ENCODE measurements at places on chromosomes 16 and 17.

GRCh38 chr17:50514936-50515702 lies 6.9 kb downstream of the MYCBPAP start:
- DNase-seq, result no peak

GRCh38 chr16:19136549-19137196 lies 22.9 kb downstream of the ITPRIPL2 start:
- DNase-seq, result no peak

DNA sequence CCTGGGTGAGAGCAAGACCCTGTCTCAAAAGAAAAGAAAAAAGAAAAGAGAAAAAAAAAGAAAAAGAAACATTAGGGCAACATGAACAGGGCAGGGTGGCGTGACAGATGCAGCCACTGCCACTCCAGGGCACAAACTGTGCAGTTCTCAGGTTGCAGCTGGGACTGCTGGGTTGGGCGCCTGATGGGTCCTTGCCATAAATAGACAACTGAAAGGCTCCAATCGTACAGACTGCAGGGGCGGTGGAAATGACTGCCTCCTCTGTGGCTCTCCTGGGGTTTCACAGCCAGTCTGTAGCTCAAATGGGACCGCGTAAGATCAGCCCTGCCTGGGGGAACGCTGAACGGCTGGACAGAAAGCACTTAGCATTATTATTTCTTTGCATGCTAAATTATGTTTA lies 130.7 kb downstream of the CPPED1 start:
- no peak for DNase-seq

- no peak for DNase-seq
These were observed 12.8 kb downstream of the AXIN1 start for GRCh38 chr16:339680-340079.

DNA sequence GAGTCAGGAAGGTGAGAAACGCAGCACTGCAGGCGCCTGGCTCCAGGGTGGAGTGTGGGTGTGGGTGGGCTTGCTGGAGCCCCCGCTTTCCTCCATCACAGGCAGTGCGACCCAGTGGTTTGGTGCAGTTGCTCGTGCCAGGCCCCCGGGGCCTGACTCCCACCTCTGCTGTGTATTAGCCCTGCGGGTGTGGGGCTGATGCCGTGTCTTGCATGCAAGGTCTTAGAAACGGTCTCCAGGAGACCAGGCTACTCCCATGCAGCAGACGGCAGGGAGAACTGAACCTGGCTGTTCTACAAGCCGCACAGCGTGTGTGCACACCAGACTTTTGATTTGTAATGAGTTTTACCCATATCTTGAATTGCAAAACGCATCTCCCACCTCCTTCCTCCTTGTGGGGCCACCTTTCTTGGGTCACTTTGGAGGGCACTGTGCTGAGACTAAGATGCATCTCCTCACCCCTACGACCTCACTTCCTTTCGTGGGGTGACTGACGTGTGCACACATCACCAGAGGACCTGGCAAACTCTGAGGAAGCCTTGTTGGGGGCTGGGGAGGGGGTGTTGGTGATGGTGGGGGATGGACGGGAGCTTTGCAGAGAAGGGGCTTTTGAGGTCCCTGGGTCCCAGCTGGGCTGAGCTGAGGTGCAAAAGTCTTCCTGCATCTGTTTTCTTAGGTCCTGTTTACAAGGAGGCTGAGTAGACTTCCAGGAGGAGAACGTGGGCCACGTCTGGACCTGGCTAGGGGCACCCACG lies 101.8 kb upstream of the TNRC6C start:
- DNase-seq, result no peak

- no peak for DNase-seq
These were observed 24.9 kb upstream of the MYH2 start for GRCh38 chr17:10574324-10574723.

GRCh38 chr17:2695961-2696760 lies 15.4 kb downstream of the CLUH start:
- no peak for DNase-seq

DNA sequence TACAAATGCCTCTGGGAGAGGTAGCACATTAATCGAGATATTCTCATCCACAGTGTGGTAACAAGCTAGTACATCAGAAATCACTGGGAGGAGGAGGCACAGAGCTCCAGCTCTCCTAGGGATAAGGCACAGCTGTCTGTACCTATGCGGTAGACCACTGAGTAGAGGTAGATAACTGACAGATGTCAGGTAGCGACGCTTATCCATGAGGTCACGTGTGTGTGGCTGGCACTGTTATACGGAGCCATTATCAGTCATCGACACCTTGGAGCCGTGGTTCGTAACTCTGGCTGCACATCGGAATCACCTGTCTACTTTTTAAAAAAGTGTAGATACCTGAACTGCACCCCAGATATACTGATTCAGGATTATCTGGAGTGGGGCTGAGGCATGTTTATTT lies 102.4 kb downstream of the SNX11 start:
- no peak for DNase-seq

DNA sequence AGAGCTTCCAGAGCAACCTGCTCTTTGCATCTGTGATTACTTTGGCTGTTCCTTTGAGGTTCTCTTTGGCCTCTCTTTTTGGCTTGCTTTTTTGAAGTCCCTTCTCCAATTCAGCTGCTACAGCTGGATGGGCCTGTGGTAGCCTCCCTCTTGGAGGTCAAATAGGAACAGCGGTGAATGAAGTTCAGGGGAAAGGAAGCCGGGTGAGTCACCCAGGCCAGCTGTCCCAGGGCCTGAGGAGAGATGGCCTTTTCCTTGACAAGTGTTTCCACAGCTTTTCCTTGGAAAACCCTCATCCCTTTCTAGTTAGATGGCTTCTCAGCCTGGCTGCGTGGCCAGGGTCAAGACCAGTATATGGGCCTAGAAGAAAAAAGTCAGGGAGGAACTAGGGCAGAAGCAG lies 103.1 kb downstream of the STX8 start:
- no peak for DNase-seq

DNA sequence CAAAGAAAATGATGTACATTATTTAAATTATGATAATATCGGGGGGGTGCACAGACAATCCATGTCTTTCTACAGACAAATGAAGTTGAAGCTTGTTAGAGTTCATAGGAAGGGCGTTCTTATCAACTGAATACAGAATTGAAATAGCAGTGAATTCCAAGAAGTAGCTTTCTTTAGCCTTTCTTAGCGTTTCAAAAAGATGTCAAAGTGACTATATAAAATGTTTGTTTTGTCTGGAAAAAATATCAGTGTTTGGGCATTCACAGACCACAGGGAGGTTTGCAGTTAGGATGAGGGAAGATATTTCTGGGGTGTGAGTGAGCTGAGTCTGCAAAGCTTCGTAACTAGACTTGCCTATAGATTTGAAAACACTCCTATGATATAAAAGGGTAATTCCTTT lies 55.0 kb downstream of the STX8 start:
- no peak for DNase-seq

All from stimulated activated CD4-positive, alpha-beta T cell treated with anti-CD3 and anti-CD28 coated beads, Interleukin-1b, Interleukin-23, amount 100 ng/mL, for 1 hour (primary cell).